NCI-H1417 (cell line): ENCODE measurements at places on chromosomes 3 and 15.

- no peak for DNase-seq
These were observed 55.6 kb upstream of the DLG1 start for GRCh38 chr3:197353867-197354567.

- no peak for DNase-seq
These were observed 864.3 kb downstream of the NSUN3 start for GRCh38 chr3:94927175-94927574.

- DNase-seq = no peak
These were observed 8.3 kb upstream of the GREM1 start for GRCh38 chr15:32709295-32710033.

DNA sequence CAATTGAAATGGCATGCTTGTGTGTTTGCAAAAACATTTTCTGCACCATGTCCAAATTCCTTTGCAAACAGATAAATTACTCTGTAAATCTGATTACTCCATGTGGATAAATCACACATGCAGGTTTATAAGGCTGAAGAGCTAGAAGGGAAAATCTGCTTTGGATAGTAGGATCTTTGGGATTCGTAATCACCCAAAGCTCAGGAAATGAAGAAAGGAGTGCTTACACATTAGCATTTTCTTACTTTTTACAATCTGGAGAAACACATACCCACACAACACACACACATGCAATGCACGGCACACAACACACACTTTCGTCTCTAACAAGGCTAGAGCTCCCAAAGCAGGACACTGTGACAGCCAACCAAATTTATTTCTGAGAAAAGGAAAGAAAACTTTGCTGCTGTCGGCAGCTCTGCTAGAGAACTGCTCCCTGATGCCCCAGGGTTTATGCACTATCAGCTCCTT lies 2.1 kb downstream of the LSAMP start:
- DNase-seq = no peak

DNA sequence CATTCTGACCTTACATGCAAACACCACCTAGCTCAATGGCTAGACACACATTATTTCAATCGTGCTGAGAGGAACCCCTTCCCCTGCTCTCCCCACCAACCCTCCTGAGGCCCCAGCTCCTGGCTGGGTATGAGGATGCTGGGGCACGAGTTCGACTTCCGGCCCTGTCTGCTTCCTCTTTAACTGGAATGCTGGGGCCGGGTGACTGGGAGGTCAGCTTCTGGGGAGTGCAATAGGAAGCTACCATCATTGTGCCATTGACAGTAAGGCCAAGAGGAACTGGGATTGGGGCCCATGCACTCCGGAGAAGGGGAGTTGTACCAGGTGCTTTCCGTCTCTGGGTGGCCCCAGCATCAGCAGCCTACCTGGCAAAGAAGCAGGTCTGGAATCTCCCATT lies 15.6 kb upstream of the TLE3 start:
- DNase-seq = no peak
